Activated CD8-positive, alpha-beta T cell treated with anti-CD3 and anti-CD28 coated beads, Interleukin-2, amount 10 ng/mL, durations not matched to agents 7 days and 5 days (primary cell): ENCODE measurements at places on chromosomes 3 and 15. TPM values are rescaled to one million over a fixed set of nuclear protein-coding genes. Genes with fewer than 3 reads are reported as not detected.

- DNase-seq, result peak; percentile 49
These were observed 238.7 kb downstream of the SV2B start for GRCh38 chr15:91338766-91339165.

SCN10A gene
- total RNA-seq, result not detected

MASP1 gene
- total RNA-seq, result not detected

TTC14 gene
- 65.5 TPM for total RNA-seq
